ENCODE measurements at places on chromosomes 12 and 14. TPM values are rescaled to one million over a fixed set of nuclear protein-coding genes. Genes with fewer than 3 reads are reported as not detected.

EFS gene
- 0.24 TPM for total RNA-seq

PMEL gene
- total RNA-seq = 1.1 TPM

GRCh38 chr14:69906201-69906600 lies 27.0 kb downstream of the SMOC1 start:
- DNase-seq = no peak

DNA sequence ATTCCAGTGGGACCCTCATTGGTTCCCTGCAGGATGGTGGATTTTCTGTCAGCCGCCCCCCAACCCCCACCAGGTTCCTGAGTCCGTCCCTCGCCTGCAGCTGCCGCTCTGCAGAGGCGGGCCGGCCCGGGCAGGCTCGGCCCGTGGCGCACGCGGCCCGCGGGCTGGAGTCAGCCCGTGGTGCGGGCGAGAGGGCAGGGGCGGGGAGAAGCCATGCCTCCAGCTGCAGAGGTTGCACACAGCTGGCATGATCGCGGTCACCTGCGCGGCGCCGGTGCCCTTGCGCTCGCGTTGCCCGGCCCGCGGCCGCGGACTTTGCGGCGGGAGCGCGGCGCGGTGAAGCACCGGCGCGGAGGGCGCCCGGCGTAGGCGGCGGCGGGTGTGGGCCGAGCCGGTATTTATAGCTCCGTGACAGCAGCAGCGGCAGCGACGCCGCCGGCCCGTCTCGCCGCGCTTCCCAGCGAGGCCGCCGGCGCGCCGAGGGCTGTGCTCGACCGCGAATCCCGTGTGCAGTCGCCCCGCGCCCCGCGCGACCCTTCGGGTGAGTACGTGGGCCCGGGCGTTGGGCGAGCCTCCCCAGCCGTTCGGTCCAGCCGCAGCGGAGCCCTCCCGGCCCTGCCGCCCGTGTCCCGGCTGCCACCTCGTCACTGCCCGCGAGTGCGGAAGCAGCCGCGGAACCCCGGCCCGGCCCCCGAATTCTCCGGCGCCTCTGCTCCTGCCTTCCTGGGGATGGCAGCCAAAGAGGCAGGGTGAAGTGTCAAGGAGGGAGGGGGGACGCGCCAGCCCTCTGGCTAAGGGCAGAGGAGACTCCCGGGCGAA lies at the start of gene TMEM117:
TMEM117 (plus strand) TSS at position 426 of the 819 bp plus-strand sequence.
- no peak for DNase-seq

PLEKHD1 gene
- not detected for total RNA-seq

SERPINA9 gene
- total RNA-seq = not detected

DNA sequence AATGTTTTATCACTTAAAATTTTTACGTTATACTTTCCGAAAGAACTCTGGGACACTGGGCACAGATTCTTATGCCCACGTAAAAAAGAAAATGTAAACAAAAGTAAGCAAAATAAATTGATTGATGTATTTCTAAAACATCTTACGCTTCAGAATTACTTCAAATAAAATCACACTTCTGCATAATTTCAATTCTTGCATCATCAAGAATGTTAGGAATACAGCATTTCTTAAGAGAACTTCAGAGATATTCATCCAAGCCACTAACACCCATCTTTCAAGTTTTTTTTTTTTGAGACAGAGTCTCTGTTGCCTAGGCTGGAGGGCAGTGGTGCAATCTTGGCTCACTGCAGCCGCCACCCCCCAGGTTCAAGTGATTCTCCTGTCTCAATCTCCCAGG lies 180.6 kb downstream of the MED13L start:
- no peak for DNase-seq

GNB3 gene
- 2.3 TPM for total RNA-seq

BRMS1L gene
- 5.3 TPM for total RNA-seq

GRCh38 chr14:77177702-77178101 lies 3.9 kb upstream of the TMEM63C start:
- no peak for DNase-seq

KLRK1 gene
- total RNA-seq = not detected

KLHL28 gene
- total RNA-seq = 5.0 TPM

- no peak for DNase-seq
These were observed 22.2 kb downstream of the P2RX7 start for GRCh38 chr12:121154793-121155375.

DNA sequence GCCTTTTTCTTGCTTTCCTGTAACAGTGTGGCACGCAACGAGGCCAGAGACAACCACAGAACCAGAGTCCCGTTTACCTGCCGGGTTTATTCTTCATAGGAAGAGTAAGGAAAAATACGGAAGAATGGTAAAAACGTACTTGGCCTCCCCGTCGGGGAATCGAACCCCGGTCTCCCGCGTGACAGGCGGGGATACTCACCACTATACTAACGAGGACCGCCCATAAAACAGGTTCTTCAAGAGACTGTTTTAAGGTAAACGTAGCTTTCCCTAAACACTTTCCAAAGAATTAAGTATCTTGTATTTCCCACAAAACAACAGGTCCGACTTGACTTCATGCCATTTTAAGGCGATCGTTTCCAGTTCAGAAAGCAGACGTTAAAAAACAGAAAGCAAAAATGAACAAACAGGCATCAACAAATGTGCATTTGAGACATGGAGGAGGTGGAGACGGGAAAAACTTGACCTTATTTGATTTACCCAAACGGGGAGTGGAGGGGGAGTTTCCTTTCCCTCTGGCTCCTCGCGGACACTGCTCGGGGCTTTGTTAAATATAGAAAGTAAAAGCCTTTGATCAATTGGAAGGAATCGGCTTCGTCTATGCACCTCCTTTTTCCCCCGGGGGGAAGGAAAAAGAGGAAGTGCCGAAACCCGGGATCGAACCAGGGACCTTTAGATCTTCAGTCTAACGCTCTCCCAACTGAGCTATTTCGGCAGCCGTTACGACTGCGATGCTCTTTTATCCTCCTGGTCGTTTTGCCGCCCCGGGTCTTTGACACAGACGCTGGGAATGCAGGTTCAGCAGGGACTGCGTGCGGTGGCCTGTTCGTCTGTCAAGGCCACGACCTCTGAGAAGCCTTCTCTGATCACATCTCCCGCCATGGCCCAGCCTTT lies 13.0 kb upstream of the UBC start:
- DNase-seq = no peak

GRCh38 chr12:123131879-123132402 lies 18.9 kb downstream of the PITPNM2 start:
- DNase-seq = no peak

GRCh38 chr14:100618318-100618693 lies 31.1 kb upstream of the BEGAIN start:
- DNase-seq = no peak

SLC6A12 gene
- total RNA-seq = 0.70 TPM

RAB21 gene
- total RNA-seq = 25.7 TPM

DNA sequence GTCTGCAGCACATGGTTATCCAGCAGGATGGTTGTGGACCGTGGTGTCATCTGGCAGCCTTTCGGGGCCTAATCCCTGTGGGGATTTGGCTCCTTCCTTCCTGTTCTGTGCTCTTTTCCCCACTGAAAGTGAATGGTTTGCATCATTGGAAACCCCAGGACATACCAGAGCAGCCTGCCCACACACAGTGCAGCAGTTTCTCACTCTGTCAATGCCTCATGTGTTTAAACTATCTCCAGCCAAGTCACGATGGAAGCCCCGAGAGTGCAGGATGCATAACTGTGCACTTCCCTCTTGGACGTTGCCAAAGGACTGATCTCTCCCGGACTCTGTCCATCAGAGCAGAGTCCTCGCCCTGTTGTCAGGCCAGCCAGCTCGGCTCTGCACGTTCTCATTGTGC lies 29.0 kb upstream of the AMN start:
- DNase-seq = no peak

GRCh38 chr14:65470404-65470880 lies 57.9 kb downstream of the FUT8 start:
- DNase-seq = no peak

DNA sequence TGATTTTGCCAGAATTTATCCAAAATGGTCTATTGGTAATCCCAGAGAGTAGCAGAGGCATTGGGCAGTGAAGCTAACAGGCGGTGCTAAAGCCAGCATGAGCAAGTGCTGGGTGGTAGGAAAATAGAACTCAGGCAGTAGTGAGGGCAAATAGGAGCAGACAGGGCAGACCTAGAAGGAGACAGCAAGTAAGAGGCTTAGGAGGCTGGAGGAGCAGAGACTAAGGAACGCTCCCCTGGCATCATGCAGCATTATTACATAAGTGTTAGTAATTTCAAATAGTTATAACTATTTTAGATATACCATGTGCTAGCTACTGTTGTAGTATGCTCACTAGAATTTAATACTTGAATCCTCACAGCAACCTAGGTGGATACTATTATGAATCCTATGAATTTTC lies 128.0 kb upstream of the DNM1L start:
- DNase-seq = no peak

- no peak for DNase-seq
These were observed 53.4 kb downstream of the PLBD1 start for GRCh38 chr12:14514154-14514842.

DNA sequence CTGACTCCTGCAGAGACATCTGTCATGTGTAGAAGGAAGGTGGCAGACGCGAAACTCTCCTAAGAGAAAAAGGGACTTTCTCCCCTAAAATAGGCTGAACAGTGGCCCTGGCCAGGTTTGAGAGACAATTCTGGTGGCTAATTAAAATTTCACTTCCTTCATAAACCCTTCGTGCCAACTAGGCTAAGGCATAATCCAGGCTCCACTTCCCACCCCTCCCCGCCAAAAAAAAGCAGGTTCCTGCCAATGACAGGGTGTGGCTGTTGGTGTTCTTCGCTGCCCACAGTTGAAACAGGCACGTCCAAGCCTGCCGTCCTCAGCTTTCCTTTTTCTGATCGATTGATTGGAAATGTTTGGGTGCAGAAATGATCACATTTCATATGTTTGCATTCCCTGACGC lies 144.6 kb downstream of the GCH1 start:
- no peak for DNase-seq

SYNDIG1L gene
- total RNA-seq = not detected

FAM90A1 gene
- total RNA-seq = not detected

DNA sequence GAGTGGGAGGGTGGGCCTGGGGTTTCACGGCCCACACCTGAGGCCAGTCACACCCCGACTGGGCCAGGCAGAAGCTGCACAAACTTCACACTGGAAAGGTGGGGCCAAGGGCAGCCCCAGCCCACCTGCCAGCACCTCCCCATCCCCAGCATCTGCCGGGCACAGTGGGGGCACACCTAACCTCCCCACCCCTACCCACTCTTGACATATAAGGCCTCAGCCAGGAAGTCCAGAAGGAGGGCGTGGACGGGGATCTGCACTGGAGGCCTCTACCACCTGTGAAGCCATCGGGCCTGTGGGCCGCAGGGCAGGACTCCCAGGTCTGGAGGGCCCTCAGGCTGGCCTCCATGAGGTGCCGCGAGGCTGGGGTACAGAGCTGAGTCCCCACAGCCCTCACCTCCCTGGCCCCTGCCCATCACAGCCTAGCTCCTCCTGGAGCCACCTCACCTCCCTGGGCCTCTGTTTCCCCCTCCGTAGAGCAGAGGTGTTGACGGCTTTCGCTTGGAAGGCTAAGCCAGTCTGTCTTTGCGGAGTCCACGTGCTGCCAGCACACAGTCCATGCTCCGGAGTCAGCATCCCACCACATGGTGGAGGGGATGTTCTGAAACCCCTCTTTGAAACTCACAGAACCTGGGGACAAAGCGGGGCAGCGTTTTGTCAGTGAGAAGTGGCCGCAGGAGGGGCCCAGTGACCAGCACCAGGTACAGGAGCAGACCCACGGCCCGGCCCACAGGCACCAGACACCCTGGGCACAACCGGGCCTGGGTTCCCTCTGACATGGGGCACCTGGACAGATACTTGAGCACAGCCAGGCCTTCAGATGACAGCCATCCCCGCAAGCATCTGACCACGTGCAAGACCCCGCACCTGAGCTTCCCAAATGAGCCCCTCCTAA lies 38.2 kb upstream of the INF2 start:
- no peak for DNase-seq

CLEC2B gene
- 51.1 TPM for total RNA-seq

DNA sequence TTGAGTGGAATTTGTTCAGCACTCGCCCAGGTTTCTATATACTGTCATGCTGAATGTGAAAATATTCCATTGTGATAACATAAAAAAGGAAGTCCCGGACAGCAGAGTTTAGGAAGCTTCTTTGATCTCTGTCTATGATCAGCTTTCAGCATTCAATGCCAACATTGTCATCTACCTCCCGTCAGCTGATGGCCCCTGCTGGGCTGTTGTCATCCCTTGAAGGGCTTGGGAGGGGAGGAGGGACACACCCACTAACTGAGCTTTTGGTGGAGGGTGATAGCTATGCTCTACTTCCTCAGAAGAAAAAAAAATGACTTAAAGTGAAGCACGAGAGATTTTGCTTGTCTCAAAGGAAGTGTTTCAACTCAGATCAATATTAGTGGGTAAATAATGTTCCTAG lies 4.7 kb upstream of the KRT77 start:
- no peak for DNase-seq

DNA sequence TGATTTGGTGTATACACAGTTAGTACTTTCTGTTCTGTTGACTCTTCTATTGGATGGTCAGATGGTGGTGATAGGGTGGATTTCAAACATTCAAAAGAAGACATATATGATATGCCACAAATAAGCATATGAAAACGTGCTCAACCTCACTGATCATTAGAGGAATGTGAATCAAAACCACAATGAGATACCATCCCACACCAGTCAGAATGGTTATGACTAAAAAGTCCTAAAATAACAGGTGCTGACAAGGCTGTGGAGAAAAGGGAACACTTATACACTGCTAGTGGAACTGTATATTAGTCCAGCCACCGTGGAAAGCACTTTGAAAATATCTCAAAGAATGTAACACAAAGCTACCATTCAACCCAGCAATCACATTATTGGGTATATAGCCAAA lies 425.5 kb downstream of the C12orf50 start:
- DNase-seq = no peak

GRCh38 chr12:41510470-41510869 lies 322.4 kb downstream of the PDZRN4 start:
- DNase-seq = no peak

DNA sequence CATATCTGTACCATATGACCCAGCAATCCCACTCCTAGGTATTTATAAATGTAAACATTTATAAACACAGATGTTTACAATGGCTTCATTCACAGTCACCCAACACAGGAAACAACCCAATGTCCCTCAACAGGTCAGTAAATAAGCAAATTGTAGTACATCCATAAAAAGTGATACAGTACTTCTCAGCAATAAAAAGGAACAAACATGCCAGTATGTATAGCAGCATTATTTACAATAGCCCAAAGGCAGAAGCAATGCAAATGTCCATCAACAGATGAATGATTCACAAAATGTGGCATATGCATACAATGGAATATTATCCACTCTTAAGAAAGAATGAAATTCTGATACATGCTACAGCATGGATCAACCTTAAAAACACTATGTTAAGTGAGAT lies 27.6 kb upstream of the MAP3K9 start:
- no peak for DNase-seq

DNA sequence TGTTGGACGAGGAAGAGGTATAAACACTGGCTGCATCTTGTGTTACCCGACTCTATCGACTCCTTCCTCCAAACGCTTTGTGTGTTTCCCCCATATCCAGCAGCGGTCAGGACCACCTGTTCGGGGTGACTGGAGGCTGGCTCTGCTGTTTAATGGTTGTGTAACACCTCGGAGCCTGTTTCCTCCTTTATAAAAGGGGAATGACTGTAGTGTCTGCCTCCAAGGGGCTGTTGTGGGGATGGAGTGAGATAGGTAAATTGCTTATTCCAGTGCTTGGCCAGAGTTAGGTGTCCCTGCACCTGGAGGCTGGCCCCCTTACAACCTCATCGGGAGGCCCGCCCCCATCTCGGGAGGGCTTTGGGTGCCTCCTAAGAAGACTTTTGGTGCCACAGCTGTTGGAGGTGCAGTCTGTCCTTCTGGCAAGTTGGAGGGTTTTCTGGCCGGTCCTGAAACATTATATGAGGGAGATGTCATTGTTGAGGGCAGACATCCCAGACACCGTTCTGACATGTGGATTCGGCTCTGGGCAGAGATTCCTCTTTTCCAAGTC lies 1.1 kb downstream of the MLXIP start:
- no peak for DNase-seq

All from glomerular endothelial cell (primary cell).